ENCODE measurements at places on chromosomes 12 and 14. TPM values are rescaled to one million over a fixed set of nuclear protein-coding genes. Genes with fewer than 3 reads are reported as not detected.
A peak's percentile ranks its signal among the peaks of the same experiment; 100 is the strongest.

Gene B4GALNT3
- 31.3 TPM for total RNA-seq

Gene OR6C6
- total RNA-seq: not detected

- no peak for DNase-seq
Measured at GRCh38 chr12:115245020-115245419, 561.0 kb upstream of the TBX3 start.

GRCh38 chr12:66152732-66153131 lies 17.1 kb downstream of the TMBIM4 start:
- no peak for DNase-seq

DNA sequence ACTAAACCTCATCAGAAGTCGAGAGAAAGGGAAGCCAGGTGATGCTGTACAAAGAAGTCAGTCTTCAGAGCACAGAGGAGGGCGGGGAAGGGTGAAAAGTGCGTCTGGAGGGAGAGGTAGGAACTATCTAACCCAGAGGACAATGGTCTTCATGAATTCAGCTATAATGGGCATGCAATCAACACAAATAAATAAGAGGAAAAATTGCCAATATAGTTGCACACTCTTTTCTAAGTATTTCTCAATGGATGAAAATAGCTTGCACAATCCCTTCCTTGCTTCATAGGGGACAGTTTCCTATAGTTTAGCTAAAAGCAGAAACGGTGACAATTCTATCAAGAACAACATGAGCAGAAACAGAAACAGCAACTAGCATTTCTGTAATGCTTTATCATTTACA lies 931.2 kb downstream of the AACS start:
- DNase-seq: no peak

Gene RND1
- total RNA-seq: 10.4 TPM

GRCh38 chr14:103871596-103872480 lies 24.5 kb upstream of the PPP1R13B start:
- peak; percentile 81 for DNase-seq

Gene RTN1
- total RNA-seq: 4.3 TPM

DNA sequence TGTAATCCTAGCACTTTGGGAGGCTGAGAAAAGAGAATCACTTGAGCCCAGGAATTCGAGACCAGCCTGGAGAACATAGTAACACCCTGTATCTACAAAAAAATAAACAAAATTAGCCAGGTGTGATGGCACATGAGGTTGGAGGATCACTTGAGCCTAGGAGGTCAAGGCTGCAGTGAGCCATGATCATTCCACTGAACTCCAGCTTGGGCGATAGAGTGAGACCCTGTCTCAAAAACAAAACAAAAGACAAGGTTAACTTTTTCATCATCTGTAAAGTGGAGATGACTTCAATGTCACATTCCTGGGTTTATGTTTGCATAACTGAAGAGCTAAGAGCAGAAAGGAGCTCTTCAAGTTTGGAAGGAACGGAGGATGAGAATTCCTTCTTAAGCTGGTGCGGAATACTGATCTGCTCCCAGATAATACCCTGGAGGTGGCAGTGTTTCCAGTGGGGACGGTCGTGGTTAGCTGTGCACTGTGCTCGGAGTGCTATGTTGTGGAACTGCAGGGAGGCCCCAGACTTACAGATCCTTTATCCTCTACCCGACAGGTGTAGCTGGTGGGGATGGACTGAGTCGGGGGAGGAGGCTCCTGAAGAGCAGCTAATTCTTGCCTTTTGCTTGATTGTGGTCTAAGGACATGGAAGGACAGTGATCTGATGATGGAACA lies 22.5 kb upstream of the BICD1 start:
- no peak for DNase-seq
